ENCODE measurements at places on chromosomes 6 and 20. TPM values are rescaled to one million over a fixed set of nuclear protein-coding genes. Genes with fewer than 3 reads are reported as not detected.
A peak's percentile ranks its signal among the peaks of the same experiment; 100 is the strongest.

DNA sequence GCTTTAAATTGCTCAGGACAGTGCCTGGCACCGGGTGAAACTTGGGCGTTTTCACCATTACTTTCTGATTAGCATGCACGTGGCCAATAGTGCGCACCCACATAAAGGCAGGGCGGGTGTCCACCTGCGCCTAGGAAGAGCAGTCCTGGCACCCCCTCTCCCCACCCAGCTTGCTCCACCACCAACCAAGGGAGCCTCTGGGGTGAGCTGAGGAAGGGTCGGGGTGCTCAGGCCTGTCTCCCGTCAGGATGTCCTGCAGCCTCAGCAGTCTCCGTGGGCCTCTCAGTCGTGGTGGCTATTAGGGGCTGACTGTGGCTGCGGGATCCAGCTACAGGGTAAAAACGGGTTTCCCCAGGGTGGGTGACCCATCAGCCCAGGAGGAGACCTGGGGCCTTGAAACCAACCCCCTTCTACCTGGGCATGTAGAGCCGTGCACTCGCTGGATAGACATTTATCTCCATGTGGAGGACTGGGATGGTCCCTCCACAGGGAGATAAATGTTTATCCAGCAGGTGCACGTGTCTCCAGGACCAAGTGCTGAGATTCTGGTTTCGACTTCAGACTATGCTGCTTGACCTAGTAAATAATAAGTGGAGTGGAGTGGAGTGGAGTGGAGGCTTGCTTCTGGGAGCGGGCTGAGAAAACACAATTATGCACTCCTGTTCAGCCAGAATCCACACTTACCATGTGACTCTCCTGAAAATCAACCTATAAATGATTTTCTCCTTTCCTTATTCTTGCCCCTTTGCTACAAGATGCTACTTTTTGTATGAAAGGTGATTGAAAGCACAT lies 91.1 kb downstream of the ZDHHC14 start:
- no peak for DNase-seq

The IP6K3 gene
- total RNA-seq = 11.7 TPM

- DNase-seq = no peak
These were observed 835.3 kb upstream of the CITED2 start for GRCh38 chr6:140209775-140210174.

DNA sequence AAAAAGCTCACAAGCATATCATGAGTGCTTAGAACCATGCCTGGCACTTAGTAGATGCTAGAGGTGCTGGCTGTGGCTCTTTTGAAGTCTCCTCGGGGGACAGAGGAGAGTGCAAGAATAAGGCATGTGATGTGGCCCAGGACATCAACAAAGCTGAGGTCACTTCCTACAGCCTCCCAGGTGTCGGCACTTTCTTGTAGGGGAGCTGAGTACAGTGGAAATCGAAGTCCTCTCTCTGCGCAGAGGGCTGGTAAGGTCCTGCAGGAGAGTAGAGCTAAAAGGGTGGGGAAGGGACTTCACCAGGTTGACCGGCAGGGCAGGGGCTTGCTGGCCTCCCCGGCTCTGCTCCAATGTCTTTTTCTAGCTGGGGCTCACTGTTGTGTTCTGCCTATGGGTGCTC lies 11.2 kb downstream of the SLC13A3 start:
- no peak for DNase-seq

DNA sequence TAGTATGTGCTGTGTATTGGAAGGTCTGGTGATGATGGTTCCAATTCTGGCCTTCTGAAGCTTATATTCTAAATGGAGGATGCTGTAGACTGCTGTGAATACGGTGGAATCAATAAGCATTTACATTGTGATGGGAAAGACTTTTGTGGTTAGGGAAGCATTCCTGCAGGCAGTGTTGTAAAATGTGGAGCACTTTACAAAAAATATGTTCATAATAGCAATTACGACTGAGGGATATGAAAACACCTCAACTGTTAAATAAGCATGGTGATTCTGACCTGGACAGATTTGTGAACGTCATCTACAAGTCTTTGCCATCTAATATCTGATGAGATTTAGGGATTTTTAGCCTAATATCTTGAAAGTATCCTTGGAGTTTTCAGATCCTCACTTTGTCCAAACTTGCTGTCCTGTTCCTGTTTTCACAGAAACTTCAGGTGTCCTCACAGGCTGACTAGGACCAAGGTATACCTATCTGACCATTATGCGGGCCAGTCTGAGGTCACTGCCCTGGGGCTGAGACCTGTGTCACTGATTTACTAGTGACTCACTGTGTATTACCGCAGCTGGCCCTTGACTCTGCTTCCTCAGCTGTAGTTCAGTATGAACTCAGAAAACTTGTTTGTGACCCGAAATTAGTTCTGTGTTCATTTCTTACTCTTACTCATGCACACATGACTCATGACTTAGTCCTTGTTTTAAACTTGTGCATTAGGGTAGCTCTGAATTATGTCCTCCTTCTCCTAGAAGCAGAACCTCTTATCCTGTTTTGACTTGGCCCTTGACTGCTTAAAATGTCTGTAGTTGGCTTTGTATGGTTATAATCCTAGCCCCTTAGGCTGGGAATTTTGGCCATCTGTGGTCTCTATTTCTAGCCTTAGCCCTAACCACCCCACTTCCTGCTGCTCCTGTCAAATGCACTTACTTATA lies 343.0 kb downstream of the CDKAL1 start:
- DNase-seq = no peak

- DNase-seq = no peak
These were observed 6.0 kb downstream of the LHFPL5 start for GRCh38 chr6:35810971-35811698.

DNA sequence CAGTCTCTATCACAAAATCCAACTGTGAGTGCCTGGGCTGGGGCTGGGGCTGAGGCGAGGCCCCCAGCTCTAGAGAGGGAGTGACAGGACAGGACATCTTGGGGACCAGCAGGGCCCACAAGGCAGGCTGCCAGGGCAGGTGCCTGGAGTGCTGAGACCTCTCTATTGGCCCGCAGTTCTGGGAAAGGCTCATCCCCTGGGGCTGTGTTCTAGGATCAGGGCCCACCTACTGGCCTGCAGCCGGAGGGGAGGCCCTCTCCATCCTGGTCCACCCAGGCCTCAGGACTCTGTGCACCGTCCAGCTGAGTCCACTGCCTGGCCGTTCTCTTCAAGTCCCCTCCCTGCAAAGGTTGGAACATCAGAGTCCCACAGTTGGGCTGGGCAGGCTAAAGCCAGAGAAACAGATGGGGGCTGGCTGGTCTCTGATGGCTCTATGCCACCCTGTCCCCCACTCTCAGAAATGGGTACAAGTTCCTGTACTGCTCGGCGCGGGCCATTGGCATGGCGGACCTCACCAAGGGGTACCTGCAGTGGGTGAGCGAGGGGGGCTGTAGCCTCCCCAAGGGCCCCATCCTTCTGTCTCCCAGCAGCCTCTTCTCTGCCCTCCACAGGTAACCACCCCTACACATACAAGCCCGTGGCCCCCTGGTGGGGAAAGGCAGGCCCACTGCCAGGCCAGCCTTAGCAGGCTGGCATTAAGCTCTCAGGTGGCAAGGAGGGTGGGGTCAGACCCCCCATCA lies 9.0 kb downstream of the EMILIN3 start:
- DNase-seq = peak; percentile 4
